Muscle of back (tissue), 13 donors: ENCODE measurements at places on chromosomes 6 and 20. TPM values are rescaled to one million over a fixed set of nuclear protein-coding genes. Genes with fewer than 3 reads are reported as not detected.
A peak's percentile ranks its signal among the peaks of the same experiment; 100 is the strongest.

Gene CASS4
- 5.3 TPM for polyA plus RNA-seq

Gene C6orf132
- polyA plus RNA-seq, result 1.9 TPM

Gene TNF
- 0.17 TPM for polyA plus RNA-seq

Gene C6orf52
- 4.8 TPM for polyA plus RNA-seq

Gene SOX18
- 11.1 TPM for polyA plus RNA-seq

Gene ANKRD66
- 1.4 TPM for polyA plus RNA-seq

Gene RFX6
- not detected for polyA plus RNA-seq

Gene BCKDHB
- 21.2 TPM for polyA plus RNA-seq

Gene PRPF6
- 50.9 TPM for polyA plus RNA-seq

Gene MYH7B
- 86.9 TPM for polyA plus RNA-seq

Gene TINAG
- not detected for polyA plus RNA-seq

GRCh38 chr20:59721386-59721785 is 117.0 kb downstream of the PHACTR3 start:
- DNase-seq, result no peak

GRCh38 chr6:3926150-3926482 is 76.9 kb downstream of the FAM50B start:
- DNase-seq, result no peak

- DNase-seq, result no peak
These were observed 94.7 kb downstream of the TMEM242 start for GRCh38 chr6:157228426-157229131.

DNA sequence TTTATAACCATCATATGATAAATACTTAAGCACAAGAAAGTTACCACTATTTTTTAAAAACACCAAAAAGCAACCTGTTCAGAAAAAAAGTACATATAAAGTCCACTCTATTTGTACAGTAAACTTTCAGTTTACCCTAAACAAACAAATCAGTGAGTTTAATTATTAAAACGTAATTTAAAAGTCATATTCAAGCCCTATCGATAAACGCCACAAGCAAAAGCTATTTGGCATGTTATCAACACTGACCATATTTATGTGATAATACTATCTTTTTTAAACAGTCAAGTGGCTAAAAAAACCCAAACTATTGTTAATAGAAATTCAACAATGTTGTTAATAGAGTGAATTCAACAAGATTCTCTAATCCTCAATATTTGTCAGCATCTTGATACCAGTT is 1.9 kb downstream of the KATNA1 start:
- DNase-seq, result no peak

DNA sequence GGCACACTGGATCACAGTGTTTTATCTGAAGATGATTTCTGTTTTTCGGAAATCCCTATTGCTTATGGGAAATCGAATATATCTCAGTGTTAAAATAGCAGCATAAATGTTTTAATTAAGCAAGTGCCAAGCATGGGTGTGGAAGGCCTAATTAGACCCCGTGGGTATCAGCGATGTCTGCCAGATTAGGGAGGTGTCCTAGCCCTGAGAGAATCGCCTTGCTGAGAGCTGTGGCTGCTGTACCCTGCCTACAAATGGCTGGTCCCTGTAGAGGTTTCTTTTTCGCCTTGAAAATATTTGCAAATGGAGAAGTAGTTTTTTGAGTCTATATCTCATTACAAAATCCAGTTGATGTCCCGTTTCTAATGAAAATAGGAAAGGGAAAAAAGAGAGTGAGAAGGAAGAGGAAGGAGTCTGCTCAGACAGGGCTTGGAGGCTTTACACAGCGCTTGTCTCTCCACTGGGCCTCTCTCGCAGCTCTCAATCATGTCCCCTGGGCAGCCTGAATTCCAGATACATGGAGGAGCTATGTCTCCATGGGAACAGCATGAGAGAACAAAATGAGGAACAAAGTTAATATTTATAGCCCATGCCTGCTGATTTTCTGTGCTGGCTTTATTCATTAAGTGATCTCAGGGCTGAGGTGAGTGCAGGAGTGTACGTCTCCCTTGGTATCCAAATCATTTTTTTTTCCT is 35.2 kb upstream of the BCLAF1 start:
- peak; percentile 56 for DNase-seq

- no peak for DNase-seq
These were observed 46.4 kb upstream of the NT5E start for GRCh38 chr6:85403331-85404015.

DNA sequence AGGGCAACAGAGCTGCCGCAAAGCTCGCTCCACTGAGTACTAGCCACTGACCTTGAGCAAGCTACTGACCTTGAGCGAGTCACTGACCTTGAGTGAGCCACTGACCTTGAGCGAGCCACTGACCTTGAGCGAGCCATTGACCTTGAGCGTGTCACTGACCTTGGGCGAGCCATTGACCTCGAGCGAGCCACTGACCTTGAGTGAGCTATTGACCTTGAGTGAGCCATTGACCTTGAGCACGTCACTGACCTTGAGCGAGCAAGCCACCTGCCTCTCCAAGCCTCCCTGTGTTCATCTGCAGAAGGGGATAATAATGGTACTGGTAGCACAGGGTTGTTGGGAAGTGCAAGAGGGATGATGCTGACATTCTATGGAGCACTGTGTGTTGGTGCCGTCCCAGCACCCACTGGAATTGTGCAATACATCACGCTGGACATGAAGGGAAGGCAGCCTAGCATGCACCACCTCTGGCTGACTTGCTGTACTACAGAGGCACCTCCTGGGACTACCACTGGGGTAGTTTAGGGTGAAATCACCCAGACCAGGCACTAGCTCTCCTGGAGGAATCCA is 60.2 kb downstream of the CTCFL start:
- DNase-seq, result no peak

- no peak for DNase-seq
These were observed 82.7 kb downstream of the PFDN4 start for GRCh38 chr20:54290636-54291035.

GRCh38 chr20:6692566-6693173 is 74.8 kb upstream of the BMP2 start:
- DNase-seq, result peak; percentile 26

- no peak for DNase-seq
These were observed 54.1 kb upstream of the FYN start for GRCh38 chr6:111927321-111927720.

DNA sequence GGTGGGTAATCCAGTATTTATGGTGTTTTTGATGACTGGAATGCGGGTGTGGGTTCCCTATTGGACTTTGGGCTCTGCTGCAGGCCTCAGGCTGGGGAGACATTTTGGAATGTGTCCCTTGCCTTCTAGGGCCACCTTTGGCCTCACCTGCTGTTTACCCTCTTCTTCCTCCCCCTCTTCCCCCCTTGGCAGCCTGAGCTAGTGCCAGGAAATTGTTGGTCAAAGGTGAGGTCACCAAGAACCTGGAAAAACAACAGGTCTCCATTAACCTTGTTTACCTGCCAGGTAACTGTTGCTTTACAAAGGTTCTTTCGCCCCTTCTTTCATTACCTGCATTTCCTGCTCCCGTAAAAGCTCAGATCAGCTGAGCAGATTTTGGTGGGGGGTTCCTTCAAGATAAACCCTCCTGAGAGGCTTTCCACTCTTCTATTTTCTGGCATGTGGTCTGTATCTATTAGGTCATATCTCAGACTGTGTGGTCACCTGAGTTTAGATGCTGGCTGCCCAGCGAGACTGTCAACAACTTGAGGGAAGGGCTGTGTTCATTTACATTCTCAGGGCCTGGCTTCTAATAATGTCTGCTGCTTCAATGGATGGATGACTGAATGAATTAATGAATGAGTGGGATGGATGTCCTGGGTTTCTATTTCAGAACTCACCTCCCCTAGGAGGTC is 34.7 kb downstream of the VEGFA start:
- DNase-seq, result no peak
